ENCODE measurements at places on chromosomes 11 and 22.

DNA sequence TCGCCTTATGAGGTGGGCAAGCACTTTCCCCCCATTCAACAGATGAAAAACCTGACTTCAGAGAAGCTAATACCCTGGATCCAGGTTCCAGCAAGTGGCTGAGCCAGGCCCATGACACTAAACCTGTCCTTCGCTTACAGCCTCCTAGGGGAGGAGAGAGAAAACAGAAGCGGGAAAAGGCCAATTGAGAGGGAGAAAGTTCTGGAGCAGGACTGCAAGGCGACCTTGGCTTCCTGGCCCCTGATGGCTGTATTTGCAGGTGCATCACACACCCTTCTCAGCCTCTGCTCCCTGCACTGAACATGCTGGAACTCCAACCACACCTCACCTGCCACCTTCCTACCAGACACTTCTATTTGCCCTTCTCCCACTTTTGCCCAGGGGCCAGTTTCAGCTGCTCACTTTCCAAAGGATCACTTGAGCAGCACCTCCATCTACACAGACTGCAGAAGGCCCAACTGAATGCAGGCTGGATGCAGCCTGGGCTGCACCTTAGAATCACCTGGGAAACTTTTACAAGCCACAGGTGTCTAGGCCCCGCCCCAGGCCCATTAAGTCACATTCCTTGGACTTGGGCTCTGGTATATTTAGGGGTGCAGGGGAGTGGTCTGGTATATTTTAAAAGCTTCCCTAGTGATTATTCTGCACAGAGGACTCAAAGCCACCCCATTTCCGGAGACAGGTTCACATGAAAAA is 14.3 kb upstream of the ADA2 start:
- DNase-seq: no peak

DNA sequence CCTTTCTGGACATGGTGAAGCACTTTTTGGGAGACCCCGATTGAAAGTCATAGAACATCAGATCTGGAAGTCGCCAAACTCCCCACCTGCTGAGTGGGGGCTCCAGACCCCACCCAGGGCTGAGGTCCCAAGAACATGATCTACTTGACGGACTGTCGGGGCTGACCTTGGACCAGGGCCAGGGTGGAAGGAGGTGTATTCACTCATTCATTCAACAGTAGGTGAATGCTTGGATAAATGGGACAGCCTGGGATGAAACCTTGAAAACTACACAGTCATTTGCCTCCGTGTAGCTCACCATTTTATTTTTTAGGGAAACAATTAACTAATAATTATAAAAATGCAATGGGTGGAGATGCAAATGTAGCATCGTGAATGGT is 629.0 kb downstream of the BRD1 start:
- DNase-seq: no peak

DNA sequence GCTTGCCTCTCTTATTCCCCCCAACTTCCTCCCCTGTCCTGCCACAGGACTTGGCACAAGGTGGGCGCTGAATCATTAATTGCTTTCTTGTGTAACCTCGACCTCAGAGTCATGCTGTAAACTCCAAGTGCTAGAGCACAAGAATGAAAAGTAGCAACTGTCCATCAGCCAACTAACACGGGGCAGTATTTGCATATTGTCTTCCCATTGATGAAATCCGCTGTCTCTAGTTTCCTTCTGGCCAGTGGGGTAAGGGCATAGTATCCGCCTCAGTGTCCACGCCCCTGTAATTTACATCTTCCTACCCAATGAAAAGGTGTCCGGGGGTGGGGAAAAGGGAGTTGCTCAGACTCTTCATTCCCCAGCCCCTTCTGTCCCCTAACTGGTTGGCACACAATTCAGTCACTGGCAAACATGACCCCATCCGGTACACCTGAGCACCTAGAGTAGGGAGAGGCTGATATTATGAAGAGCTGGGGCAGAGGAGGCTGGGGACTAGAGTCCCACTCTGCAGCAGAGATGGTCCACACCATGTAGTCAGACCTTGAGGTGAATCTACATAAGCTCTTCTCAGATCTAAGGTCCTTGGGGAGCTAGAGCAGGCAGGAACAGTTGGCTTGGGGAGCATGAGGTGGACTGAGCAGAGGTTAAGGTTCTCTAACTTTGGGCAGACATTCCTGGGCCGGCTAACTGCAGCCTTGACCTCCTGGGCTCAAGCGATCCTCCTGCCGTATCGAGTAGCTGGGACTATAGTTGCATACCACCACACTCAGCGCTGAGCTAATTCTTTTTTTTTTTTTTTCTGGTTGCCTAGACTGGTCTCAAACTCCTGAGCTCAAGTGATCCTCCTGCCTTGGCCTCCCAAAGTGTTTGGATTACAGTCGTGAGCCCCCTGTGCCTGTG is 6.8 kb upstream of the GGA1 start:
- no peak for DNase-seq

GRCh38 chr11:44628730-44629700 is 63.6 kb downstream of the CD82 start:
- DNase-seq: no peak

- DNase-seq: no peak
Observed at GRCh38 chr11:65069217-65069616, 10.9 kb upstream of the NAALADL1 start.

- no peak for DNase-seq
Observed at GRCh38 chr11:67289226-67289650, at the start of gene ANKRD13D. Gene ANKRD13D (plus strand): TSS chr11:67289303. CDS start chr11:67289461, 158 bp downstream.

DNA sequence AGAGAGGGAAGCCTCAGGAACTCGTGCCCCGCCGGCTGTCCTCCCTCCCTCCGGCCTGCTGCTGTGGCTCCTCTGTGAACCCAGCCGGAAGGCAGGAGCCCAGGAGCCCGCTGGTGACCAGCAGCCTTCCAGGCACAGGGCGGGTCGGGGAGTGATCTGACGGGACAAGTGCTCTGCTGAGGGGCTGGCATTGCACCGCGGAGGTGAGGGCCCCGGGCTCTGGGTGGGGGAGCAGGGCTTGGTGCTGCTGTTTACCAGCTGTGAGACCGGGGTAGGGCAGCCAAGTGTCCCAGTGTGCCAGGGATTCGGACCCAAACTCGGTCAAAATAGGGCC is 53.3 kb downstream of the FLRT1 start:
- DNase-seq: no peak
